ENCODE measurements at places on chromosomes 3 and 15.

DNA sequence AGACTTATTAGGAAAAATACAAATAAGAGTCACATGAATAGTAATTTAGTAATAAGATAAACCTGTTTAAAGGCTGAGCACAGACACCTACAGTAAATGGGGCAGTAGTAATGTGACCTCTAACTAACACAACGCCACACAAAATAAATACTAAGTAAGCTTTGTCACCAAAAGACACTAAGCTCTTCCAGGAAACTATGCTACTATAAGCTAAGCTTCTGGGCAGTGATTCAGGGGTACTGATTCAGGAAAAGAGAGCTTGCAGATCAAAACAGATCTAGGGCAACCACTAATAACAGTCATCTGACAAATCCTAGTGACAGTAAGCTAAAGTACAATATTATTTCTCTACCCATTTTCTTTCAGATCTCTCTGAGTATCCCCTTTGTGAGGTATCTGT, 68.8 kb downstream of the PLOD2 start:
- DNase-seq = no peak

GRCh38 chr3:194308601-194309449, 42.3 kb downstream of the CPN2 start:
- DNase-seq = peak; percentile 30

DNA sequence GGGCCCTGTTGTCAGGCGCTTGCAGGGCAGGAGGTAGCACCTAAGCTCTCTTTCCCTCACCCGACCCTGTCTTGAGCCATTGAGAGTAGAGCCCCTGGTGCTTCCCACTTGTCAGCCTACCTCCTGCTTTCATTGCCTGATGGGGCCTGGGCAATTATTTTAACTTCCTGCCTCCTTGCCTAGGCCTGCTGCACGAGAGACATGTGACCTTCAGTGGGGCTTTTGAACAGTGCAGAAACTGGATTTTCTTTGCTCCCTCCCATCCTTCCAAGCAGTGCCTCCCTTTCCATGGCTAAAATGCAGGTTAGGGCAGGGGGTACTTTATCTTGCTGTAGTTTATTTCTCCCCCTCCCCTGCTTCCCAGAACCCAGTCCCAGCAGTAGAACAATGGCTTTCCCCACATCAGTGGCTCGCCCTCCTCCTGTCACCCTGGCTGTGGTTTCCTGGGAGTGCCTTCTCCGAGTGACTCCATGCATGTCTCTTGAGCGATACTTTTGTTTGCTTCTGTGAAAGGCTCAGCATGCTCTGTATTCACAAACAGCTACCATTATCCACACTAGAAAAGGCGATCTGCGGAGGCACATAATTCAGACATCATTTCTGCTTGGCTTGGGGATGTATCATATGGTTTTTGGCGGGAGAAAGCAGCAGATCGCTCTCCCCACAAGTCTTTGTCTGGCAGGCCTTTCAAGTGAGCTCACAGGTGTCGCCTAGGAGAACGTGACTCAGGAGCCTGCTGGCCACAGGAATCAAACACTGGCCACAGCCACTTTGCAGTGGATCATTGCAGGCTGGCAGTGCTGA, 24.1 kb downstream of the PDIA5 start:
- DNase-seq = no peak

GRCh38 chr3:61788623-61789507, 227.5 kb downstream of the PTPRG start:
- no peak for DNase-seq

DNA sequence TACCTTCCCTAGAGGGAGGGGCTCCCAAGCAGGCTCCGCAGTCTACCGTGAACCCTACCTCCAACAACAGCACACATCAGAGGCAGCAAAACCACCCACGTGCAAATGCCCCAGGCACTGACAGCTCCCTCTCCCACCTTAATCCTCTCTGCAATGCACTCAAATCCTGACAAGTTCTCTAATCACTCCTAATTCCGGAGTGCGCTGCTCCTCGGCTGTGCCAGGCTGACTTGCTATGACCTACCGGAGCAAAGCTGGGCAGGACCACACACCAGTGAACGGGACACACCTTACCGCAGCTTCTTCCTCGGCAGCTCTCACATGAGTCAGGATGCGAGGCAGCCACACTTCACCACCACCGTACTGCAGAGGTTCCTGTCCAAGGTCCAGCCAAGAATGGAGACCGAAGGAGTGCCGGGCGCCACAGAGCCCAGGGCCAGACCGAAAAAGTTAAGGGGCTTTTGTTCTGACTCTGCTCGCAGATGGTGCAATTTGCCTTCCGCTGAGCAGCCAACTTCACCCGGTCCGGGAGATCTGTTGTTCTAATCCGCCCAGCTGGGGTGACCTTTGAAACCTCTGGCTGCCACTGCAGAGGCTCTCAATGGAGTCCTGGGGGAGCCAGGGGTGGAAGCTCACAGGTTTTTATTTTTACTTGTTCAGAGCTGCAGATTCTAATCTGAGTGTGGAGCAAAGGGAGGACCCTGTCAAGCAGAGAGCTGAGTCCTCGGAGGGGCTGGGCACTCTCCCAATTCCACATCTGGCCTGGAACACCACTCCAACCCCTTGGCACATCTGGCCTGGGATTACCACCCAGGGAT, 84.4 kb downstream of the MYLK start:
- DNase-seq = no peak

DNA sequence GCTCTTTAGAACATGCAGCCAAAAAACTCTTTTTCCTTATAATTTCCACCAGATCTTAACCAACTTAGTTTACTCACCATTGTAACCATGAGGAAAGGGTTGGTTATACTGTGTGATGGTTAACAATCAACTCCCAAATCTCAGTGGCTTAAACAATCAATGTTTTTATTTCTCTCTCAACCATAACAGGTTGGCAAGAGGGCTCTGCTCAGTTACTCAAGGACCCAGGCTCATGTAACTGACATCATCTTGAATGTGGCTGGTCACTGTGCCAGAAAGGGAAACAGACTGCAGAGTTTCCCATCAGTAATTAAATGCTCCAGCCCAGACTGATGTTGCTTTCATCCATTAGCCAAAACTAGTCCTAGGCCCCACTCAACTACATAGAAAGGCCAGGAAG, 69.0 kb downstream of the ANKRD28 start:
- no peak for DNase-seq

- DNase-seq = no peak
Measured at GRCh38 chr15:52171386-52171785, 19.8 kb downstream of the GNB5 start.

DNA sequence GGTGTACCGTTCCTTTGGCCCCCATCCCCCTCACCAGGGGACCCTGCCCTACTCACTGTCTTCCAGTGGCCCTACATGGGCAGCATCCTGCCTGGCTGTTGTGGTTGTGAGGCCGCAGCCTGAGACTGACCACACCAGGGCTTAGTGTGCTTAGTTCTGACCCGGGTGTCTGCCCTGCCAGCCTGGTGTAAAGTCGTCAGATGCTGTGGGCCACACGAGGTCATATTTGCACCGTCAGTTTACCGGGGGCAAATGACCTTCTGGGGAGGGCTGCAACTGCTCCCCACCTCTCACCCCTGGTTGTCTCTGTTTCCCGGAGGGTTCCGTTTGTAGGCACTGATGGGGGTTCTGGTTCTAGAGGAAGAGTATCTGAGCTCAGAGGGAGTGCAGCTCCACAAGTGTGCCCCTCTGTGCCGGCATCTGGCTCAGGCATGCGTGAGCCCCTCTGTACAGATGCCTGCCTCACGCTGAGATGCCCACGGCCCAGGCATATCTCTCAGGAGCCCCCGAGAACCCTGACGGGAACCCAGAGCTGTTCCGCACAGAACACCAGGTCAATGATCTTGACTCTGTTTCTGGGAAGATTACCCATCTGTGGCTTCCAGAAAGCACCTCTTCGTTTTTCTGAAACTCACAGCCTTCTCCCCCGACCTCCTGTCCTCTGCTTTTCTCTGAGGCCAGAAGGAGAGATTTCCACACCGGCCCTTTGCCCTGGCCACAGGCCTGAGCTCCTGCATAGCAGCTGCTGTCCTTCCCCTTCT, 19.2 kb downstream of the KLF13 start:
- no peak for DNase-seq

DNA sequence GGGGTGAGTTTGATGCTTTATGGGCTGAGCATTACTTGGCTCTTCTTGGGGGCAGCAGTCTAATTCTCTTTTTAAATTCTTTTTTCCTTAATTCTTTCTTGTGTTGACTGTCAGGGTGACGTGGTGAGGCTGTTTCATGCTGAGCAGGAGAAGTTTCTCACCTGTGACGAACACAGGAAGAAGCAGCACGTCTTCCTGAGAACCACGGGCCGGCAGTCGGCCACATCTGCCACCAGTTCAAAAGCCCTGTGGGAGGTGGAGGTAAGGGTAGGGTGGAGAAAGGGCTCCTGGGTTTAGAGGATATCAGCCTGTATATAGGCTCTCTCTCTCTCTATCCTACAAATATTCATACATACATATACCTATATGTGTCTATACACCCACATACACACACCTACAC, 152.3 kb downstream of the ITPR1 start:
- DNase-seq = no peak

GRCh38 chr3:136929977-136930670, 27.7 kb upstream of the IL20RB start:
- peak; percentile 77 for DNase-seq

- no peak for DNase-seq
Measured at GRCh38 chr3:28252001-28252431, 10.6 kb downstream of the CMC1 start.

- no peak for DNase-seq
Measured at GRCh38 chr15:98154863-98155262, 194.4 kb downstream of the ARRDC4 start.

GRCh38 chr3:77041811-77042210, 1.9 kb downstream of the ROBO2 start:
- DNase-seq = no peak

GRCh38 chr15:48402427-48403177, 71.4 kb downstream of the DUT start:
- DNase-seq = no peak

- DNase-seq = no peak
Measured at GRCh38 chr3:6124875-6125274, 736.0 kb upstream of the GRM7 start.

- peak; percentile 48 for DNase-seq
Measured at GRCh38 chr15:82314769-82315518, 34.3 kb downstream of the GOLGA6L10 start.

DNA sequence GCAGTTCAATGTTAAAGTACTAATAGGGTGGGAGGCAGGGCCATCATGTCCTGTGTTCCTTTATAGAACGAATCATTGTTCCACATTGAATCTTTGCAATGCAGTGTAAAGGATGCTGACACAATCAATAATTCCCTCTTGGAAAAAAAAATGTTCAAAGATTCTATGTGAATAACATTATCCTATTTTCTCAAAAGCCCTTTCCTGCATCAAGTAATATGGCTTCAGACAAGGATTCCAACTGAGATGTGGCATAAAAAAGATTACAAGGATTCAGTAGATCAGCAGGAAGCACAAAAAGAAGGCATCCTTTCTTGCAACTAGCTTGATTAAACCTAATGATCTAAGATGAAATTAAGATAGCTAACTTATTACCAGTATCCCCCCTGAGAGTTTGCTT, 454.0 kb upstream of the CADM2 start:
- no peak for DNase-seq

DNA sequence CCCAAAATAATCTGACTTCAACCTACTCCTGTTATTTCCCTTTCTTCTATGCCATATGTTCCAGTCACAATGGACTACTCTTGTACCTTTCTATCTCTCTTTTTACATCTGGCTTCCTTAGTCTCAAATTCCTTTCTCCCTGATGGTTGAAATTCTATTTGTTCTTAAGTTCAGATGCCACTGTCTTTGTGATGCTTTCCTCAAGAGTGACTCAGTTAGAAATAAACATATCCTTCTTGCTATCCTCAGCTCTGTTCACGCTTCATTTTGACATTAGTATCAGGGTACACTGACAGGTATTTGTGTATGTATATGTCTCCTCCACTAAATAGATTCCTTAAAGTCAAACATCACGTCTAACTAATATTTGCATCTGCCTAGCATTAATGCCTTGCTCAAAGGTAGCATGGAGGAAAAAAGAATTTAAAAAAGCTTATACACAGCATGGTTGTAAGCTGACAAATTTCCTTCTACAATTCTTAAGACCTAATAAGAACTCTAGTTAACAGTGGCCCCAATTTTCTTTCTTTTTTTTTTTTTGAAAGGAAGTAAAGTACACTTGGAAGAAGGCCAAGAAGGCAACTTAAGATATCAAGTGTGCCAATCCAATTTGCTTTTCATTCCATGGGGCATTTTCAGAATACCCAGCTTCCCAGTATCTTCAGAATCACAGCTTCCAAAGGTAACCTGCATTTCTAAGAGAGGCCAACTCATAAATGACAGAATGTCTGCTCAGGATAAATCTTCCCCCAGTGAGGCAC, 58.0 kb downstream of the CHAC1 start:
- no peak for DNase-seq

- DNase-seq = no peak
Measured at GRCh38 chr3:7574435-7574834, 713.5 kb downstream of the GRM7 start.

- DNase-seq = no peak
Measured at GRCh38 chr3:66385066-66385465, 115.8 kb downstream of the LRIG1 start.

DNA sequence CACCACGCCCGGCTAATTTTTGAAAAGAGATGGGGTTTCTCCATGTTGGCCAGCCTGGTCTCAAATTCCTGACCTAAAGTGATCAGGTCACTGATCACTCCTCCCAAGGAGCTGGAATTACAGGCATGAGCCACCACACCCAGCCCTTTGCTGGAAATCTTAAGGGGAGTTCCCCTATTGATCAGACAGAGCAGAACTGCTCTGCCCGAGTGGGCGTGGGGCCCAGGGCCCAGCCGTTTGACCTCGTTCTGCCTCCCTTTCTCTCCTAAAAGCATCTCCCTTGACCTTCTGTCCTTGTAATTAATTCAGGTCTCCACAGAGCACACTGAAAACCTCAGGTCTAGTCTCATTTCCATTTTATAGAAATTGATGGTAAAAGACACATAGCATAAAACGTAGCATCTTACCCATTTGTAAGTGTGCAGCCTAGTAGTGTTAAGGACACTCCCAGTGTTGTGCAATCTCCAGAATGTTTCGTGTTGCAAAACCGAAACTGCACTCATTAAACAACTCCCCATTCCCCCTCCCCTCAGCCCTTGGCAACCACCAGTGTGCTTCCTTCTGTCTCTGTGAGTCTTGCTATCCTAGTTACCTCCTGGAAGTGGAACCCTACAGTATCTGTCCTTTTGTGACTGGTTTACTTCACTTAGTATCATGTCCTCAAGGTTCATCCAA, 89.3 kb downstream of the SLCO3A1 start:
- peak; percentile 94 for DNase-seq

- no peak for DNase-seq
Measured at GRCh38 chr3:157429708-157430107, 6.9 kb upstream of the PTX3 start.

DNA sequence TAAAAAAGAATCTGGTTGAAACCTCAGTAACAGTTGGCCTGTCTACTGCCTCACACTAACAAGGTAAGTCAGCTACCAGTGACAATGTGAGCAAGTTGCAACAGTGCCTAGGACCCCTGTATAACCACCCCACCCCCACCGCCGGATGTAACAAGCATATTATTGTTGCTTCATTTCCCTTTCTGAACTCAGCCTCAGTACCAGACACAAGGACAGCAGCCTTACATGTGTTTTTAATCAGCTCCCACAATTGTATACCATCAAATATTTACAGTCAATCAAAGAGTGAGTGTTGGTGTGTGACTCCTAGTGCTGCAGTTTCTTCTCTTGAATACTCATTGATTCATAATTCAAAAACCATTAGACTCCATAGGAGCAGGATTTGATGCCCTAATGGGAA, 96.4 kb downstream of the PYDC2 start:
- no peak for DNase-seq

Data from sigmoid colon (tissue), 7 donors.